Thymus (tissue), 14 donors: ENCODE measurements at places on chromosomes 11 and 22. TPM values are rescaled to one million over a fixed set of nuclear protein-coding genes. Genes with fewer than 3 reads are reported as not detected.

- H3K4me3 ChIP-seq, result no peak overlapping the region
- H3K27ac ChIP-seq, result no peak overlapping the region
- H3K27me3 ChIP-seq, result no peaks in the 10 kb centered on the region
- no peaks in the 10 kb centered on the region for H3K4me1 ChIP-seq
- H3K36me3 ChIP-seq, result no peaks in the 10 kb centered on the region
Measured at GRCh38 chr22:47375621-47376321, 613.3 kb downstream of the TBC1D22A start.

DNA sequence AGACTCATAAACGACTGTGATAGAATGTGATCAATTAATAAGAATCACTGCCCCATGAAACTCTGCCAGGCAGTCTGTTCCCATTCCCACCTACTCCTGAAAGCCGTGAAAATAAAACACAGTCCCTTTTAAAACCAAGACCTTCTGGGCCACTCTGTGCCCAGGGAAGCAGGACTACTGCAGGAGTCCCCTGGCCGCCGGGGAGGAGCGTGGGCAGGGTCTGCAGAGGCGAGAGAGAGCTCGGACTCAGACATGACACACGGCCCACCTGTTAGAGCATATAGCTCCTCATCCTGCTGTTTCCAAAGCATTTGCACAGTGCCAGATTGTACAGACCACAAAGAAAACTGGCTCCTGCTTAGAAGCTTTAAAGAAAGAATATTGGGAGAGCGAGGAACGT is 400.5 kb downstream of the SHANK2 start:
- no peak overlapping the region for H3K27ac ChIP-seq
- no peak overlapping the region for H3K4me3 ChIP-seq
- H3K36me3 ChIP-seq, result no peaks in the 10 kb centered on the region
- H3K27me3 ChIP-seq, result no peaks in the 10 kb centered on the region

DNA sequence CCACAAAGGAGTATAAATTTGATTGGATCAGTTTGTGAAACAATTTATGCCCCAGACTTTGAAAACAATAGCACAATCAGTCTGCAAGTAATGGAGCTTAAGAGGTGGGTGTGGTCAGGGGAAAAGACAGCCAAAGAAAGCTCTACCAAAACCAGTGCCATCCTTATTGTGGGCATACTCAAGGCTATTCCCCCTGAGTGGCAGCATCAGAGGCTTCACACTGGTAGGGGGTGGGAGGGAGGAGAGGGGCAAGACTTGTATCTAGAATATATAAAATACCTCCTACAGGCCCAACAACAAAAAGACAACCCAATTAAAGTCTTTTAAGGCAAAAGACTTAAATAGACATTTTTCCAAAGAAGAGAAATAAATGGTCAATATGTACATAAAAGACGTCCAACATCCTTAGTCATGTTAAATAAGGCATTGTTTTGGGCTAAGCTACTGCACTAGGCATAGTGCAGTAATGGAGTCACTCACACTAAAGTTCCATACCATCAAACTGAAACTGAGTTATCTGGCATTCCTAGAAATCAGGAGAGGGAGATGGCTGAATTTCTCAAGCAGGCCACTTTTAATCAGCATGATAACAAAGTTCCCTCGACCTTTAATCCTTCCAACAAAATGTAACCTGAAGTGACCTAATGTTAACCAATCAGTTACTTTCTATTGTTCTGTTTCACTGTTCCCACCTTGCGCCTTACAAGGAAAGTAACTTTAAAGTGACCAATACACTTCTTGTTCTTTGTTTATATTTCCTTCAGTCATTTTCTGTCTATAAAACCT is 24.8 kb downstream of the NARS2 start:
- no peaks in the 10 kb centered on the region for H3K4me1 ChIP-seq
- no peak for DNase-seq
- peaks cover 3% of the 10 kb centered on the region for H3K36me3 ChIP-seq
- H3K4me3 ChIP-seq, result no peak overlapping the region

DNA sequence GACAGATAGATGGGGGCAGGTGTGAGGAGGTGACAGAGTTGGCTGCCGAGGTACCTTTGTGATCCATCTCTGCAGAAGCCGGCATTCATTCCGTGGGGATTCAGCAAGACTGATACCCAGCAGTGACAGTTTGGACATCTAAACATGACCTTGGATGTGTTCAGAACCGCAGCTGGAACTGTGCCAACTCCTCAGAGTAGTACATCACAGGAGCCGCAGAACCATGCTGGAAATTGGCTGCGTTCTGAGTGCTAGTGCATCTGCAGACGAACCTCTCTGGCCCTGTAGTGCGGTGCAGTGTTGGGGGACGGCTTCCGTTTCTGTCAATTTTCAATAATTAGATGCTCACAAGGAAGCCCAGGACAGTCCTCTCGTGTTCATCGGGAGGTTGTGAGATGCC is 772.1 kb downstream of the NTM start:
- no peaks in the 10 kb centered on the region for H3K36me3 ChIP-seq
- H3K4me3 ChIP-seq, result no peak overlapping the region
- H3K27me3 ChIP-seq, result no peaks in the 10 kb centered on the region

DNA sequence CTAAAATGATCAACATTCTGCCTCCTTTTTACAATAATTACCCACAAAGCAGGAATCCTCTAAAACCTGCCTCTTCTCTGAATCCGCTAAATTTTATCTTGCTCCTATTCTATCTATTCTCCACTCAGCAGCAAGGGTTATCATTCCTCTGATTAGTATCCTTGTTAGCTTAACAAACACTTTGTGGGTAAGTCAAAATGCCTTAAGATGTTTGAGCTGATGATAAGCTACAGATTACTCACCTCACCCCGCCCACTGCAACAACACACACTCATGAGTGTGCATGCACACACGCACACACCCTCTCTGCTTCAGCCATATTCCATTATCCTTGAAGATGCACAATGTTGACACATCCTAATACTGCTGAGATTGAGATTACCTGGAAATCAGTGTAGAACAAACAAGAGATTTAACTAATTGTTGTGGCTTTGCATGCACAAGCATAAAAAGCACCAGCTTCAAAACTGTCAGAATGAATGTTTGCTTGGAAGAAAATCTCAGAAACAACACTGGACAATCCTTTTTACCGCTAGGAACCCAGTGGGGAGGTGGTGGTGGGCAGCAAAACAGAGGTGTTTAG is 130.9 kb downstream of the BBOX1 start:
- no peaks in the 10 kb centered on the region for H3K36me3 ChIP-seq
- no peak overlapping the region for H3K27ac ChIP-seq
- no peaks in the 10 kb centered on the region for H3K27me3 ChIP-seq
- H3K4me3 ChIP-seq, result no peak overlapping the region
- DNase-seq, result no peak

DNA sequence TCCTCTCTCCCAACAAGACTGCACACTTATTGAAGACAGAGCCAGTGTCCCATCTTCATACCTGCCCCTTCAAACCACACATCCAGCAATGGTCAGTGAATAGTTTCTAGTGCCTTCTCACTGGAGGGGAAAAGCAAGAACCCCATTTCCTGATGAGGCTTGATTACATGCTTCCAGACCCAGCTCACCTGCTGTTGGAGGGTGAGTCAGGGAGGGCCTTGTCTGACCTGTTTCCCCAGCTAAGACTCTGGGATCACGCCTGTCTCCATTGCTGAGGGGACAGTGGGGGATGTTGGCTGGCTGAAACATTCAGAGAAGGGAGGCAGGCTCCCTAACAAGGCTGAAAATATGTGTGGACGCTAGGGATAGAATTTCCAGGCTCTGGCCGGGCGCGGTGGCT is 27.5 kb upstream of the ZDHHC13 start:
- no peaks in the 10 kb centered on the region for H3K36me3 ChIP-seq
- H3K27me3 ChIP-seq, result no peaks in the 10 kb centered on the region
- no peak for DNase-seq
- no peak overlapping the region for H3K4me3 ChIP-seq
- H3K27ac ChIP-seq, result no peak overlapping the region
- H3K4me1 ChIP-seq, result no peaks in the 10 kb centered on the region

DNA sequence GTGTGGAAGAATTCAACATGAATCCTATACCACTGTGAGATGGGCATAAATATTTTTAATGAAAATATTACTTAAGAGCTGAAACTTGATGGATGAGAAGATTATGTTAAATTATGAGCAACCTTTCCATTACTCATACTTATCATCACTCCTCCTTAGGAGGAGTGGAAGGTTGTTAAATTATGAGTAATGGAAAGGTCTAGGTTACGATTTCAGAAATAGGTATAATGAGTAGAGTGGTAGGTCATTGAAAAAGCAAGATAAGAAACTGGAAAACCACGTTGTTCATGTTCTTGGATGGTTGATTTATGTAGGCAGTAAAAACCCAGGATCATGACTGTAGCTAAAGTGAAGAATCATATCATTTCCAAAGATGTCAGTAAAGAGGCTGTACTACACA is 973.2 kb upstream of the RAG2 start:
- no peaks in the 10 kb centered on the region for H3K27me3 ChIP-seq
- H3K36me3 ChIP-seq, result no peaks in the 10 kb centered on the region
- H3K4me1 ChIP-seq, result no peaks in the 10 kb centered on the region
- no peak overlapping the region for H3K4me3 ChIP-seq

GRCh38 chr22:27948569-27948968 is 29.5 kb upstream of the PITPNB start:
- H3K4me3 ChIP-seq, result no peak overlapping the region
- H3K4me1 ChIP-seq, result no peaks in the 10 kb centered on the region
- no peaks in the 10 kb centered on the region for H3K36me3 ChIP-seq
- DNase-seq, result no peak
- no peak overlapping the region for H3K27ac ChIP-seq

DNA sequence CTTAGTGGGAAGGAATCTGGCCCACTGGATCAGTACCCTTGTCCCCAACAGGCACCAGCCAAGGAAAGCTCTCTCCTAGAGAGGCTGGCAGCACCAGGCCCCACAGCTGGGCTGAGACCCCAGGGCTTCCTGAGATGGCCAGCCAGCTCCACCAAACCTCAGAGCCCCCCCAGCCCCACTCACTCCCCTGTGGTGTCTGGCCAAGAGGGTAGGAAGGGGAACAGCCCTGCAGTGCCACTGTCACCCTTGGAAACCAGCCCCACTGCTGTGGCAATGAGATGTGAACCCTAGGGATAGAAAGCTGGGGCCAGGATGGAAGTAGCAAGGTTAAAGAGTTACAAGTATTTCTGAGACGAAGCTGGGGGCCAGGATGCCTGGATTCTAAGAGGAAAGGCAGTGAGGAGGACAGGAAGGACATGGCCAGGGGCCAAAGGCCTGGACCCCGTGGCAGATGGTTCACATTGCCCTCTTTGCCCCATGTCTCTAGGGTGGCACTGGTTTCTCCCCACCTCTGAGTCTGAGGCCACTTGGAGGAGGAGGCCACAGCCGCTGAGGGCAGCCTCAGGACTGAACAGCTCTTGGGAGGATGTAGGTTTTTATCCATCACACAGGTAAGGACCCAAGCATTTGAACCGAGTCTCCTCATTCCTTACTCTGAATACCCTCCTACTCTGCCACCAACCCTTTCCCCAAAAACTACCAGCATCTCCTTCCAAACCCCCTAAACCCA is 28.8 kb downstream of the NRXN2 start:
- no peak overlapping the region for H3K4me3 ChIP-seq
- peaks cover 19% of the 10 kb centered on the region for H3K27me3 ChIP-seq
- H3K27ac ChIP-seq, result no peak overlapping the region
- peaks cover 2% of the 10 kb centered on the region for H3K4me1 ChIP-seq

GRCh38 chr11:112523477-112523876 is 262.8 kb upstream of the PLET1 start:
- H3K27me3 ChIP-seq, result no peaks in the 10 kb centered on the region
- H3K4me1 ChIP-seq, result no peaks in the 10 kb centered on the region
- no peak for DNase-seq

GRCh38 chr22:27633296-27633871 is 168.2 kb downstream of the MN1 start:
- no peak overlapping the region for H3K4me3 ChIP-seq
- no peaks in the 10 kb centered on the region for H3K36me3 ChIP-seq
- H3K27me3 ChIP-seq, result no peaks in the 10 kb centered on the region
- no peaks in the 10 kb centered on the region for H3K4me1 ChIP-seq

- no peaks in the 10 kb centered on the region for H3K4me1 ChIP-seq
- no peaks in the 10 kb centered on the region for H3K27me3 ChIP-seq
- H3K27ac ChIP-seq, result no peak overlapping the region
- H3K36me3 ChIP-seq, result peaks cover 97% of the 10 kb centered on the region
- DNase-seq, result no peak
Measured at GRCh38 chr22:40426594-40427333, 56.4 kb downstream of the SGSM3 start.

DNA sequence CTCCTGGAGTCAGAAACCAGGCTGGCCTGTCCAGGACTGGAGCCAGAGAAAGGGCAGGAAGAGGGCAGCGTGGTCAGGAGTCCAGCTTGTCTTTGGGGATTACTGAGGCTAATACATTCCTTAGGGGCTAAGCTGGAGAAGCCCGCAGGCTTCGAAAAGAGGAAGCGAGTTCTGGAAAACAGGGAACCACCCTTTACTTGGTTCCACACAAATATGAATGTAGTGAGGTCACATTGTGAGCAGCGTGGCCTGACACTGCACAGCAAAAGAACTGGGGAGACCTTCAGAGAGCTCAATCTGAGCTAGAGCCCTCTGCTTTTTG is 132.3 kb downstream of the CEP164 start:
- DNase-seq, result no peak
- H3K27ac ChIP-seq, result no peak overlapping the region
- H3K36me3 ChIP-seq, result no peaks in the 10 kb centered on the region
- no peaks in the 10 kb centered on the region for H3K4me1 ChIP-seq

DNA sequence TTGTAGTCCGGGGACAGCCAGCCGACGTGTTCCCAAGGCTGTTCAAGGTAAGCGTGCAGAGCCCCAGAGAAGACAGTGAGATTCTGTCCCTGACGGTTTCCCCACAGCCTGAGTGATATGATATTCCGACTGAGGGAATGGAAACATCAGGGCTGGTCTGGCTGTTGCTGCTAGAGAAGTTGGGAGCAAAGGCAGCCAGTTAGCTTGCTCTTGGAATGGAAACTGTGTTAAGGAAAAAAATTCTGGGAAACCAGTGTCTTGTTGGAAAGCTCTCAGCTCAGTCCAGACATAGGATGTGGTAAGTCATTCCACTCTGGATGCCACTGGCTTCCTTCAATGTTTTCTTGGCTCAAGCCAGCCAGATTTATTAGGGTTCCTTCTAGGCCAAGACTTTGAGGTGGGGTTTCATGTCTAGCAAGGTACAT is 8.8 kb downstream of the CRY2 start:
- H3K27ac ChIP-seq, result no peak overlapping the region
- H3K27me3 ChIP-seq, result no peaks in the 10 kb centered on the region
- H3K4me1 ChIP-seq, result no peaks in the 10 kb centered on the region
- peaks cover 39% of the 10 kb centered on the region for H3K36me3 ChIP-seq
- H3K4me3 ChIP-seq, result no peak overlapping the region
- DNase-seq, result no peak

GRCh38 chr11:113488931-113489351 is 13.7 kb upstream of the DRD2 start:
- no peak overlapping the region for H3K27ac ChIP-seq
- H3K27me3 ChIP-seq, result peaks cover 2% of the 10 kb centered on the region
- H3K4me1 ChIP-seq, result no peaks in the 10 kb centered on the region
- H3K4me3 ChIP-seq, result no peak overlapping the region

GRCh38 chr22:20589614-20590476 is 82.4 kb downstream of the MED15 start:
- peaks cover 6% of the 10 kb centered on the region for H3K4me1 ChIP-seq
- no peak overlapping the region for H3K4me3 ChIP-seq
- H3K27me3 ChIP-seq, result no peaks in the 10 kb centered on the region
- no peak for DNase-seq
- H3K36me3 ChIP-seq, result peaks cover 31% of the 10 kb centered on the region

Gene GGTLC3
- polyA plus RNA-seq, result 0.07 TPM

Gene IL18
- 22.4 TPM for polyA plus RNA-seq

Gene APOA5
- 0.07 TPM for polyA plus RNA-seq
